Spleen (tissue), 13 donors: ENCODE measurements at places on chromosomes 5 and 9.

DNA sequence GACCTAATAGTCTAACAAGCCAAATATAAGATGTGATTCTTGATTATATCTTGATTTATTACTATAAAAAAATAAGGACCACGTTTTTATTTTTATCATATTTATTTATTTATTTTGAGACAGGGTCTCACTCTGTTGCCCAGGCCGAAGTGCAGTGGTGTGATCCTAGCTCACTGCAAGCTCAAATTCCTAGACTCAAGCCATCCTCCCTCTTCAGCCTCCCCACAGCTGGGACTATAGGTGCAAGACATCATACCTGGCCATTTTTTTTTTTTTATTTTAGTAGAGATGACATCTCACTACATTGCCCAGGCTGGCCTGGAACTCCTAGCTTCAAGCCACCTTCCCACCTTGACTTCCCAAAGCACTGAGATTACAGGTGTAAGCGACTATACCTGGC is 61.0 kb upstream of the LARP1 start:
- DNase-seq: no peak

DNA sequence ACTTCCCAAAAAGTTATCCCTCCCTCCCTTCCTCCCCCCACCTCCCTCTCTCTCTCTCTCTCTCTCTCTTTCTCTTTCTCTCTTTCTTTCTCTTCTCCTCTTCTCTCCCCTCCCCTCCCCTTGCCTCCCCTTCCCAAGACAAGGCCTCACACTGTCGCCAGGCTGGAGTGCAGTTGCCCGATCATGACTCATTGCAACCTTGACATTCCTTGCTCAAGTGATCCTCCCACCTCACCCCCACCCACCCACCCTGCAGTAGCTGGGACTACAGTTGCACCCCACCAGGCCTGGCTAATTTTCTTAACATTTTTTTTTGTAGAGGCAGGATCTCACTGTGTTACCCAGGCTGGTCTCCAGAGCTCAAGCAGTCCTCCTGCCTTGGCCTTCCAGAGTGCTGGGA is 32.8 kb downstream of the VPS13A start:
- DNase-seq: no peak

- peak; percentile 21 for DNase-seq
Measured at GRCh38 chr9:134182554-134183085, 18.3 kb upstream of the RNU6ATAC start.

DNA sequence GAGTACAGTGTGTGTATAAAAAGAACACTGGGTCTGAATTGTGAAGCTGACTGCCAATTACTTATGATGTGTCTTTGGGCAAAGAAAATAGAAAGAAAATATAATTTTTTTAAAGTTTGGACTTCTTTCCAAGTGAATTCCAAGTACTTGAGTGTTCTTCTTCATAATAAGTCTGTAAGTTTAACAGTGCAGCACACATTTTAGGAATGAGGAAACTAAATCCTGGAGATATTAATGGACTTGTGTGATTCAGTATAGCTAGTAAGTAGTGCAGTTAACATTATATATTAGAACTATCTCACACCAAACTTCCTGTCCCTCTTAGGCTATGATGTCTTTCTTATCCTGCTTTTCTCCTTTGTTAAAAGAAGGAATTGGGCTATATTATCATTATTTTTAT is 1953.8 kb downstream of the MAT2B start:
- DNase-seq: no peak

DNA sequence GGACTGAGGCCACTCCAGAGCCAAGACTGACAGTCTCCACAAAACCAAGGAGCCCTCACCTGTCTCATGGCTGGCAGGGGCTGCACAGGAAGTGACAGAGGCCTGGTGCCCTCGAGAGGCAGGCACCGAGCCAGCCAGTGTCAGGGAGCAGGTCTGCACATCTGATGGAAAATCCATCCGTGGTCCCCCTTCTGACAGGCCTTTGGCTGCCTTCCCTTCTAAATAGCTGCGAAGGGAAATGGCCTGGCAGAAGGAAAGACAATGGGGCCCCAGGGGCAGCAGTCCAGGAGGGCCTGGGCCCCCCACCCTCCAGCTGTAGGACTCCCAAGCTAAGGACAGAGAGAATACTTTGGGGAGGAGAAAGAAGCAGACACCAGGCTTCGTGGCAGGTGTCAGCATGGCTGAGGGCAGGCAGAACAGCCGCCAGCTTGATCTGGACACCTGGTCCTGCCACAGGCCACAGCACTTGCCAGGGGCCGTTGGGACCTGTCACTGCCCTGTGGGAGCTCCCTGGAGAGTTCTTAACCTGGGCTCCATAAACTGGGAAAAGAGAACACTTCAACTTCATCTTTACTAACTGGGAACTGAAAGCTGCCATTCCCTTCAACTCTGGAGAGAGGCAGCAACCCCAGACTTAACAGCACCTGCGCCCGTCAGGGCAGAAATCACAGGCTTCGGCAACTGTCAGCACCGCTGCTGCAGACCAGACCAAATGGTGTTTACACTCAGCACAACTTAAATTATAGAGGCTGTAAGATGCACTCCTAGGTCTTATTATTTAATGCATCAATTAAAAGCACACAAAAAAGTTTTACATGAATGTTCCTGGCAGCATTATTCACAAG is 22.0 kb downstream of the ADAMTS2 start:
- DNase-seq: peak; percentile 57

- no peak for DNase-seq
Measured at GRCh38 chr5:71828291-71829040, 109.4 kb downstream of the CARTPT start.

DNA sequence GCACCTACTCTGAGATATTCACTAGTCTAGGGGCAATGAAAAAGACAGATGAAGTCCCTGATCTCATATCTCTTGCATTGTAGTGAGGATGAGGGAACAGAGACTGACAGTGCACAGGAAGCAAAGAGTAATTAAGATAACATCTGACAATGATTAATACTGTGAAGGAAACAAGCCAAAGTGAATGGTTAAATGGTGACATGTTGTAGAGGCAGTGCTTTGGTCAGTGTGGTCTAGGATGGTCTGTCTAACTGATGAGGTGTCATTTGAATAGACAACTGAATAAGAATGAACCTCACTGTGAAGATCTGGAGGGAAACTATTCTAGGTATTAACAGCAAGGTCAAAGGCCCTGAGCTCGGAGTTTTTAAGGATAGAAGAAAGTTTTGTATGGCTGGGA is 333.3 kb upstream of the GRIA1 start:
- DNase-seq: no peak

DNA sequence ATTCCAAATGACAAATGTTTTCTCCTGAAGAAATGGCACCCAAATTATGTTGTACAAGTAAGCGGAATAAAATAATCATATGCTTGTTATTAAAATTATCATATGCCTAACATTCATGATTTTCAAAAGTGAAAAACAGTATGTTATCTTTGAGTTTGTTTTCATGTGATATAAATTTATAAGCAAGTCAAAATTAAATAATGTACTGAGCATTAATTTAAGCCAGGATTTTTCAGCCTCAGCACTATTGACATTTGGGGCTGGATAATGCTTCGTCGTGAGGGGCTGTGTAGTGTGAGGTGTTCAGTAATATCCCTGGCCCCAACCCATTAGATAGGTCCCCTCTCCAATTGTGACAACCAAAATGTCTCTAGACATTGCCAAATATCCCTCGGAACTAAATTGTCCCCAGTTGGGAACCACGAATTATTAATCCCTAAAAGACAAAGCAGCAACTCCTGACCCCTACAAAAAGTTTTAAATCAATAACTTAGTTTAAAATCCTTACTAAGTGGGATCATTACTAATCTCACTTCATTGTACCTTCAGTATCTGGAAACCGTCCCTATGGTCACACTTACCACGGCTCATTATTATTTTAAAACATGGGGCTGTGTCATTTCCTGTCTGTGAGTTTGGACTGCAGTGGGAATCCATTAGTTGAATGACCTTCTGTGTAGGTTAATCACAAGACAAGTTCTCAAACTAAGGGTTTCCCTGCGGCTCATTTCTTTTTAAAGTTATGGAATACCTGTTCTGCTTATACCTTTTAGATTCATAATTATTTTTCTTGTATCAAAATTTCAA is 1.3 kb upstream of the NNT start:
- no peak for DNase-seq

GRCh38 chr9:112409758-112410157 is 29.9 kb downstream of the HSDL2 start:
- no peak for DNase-seq

DNA sequence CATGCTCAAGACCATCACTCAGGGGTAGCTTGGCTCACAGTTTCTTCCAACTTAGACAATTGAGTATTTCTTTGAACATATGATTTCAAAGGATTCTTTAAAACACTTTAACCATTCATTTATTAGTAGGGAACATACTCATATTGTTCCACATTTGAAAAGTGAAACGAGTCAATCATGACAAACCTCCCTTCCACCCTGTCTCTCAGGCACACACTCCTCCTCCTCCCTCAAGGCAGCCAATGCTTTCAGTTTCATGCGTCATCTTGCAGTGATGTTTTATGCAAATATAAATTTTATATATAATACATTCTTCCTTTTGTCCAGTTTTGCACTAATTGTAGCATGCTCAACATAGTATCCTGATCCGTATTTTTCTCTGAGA is 126.0 kb upstream of the BOD1 start:
- DNase-seq: no peak

DNA sequence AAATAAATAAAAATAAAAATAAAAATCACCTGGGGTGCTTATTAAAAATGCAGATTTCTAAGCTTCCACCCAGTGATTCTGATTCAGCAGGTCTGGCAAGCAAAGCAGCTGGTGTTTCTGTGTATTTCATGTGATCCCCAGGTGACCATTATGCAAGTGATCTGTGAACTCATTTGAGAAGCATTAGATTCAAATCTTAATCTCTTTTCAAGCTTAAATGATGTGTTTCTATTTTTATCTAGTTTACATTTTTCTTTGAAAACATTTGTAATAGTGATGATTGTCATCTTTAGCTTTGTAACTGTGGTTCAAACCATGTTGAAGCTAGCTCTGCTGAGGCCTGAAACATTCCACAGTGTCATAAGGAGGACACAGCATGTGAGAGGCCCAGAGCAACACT is 804.8 kb upstream of the ZNF608 start:
- DNase-seq: no peak

- DNase-seq: no peak
Measured at GRCh38 chr5:102937894-102938293, 182.0 kb downstream of the GIN1 start.

- DNase-seq: no peak
Measured at GRCh38 chr5:95422838-95423237, 31.7 kb downstream of the FAM81B start.

DNA sequence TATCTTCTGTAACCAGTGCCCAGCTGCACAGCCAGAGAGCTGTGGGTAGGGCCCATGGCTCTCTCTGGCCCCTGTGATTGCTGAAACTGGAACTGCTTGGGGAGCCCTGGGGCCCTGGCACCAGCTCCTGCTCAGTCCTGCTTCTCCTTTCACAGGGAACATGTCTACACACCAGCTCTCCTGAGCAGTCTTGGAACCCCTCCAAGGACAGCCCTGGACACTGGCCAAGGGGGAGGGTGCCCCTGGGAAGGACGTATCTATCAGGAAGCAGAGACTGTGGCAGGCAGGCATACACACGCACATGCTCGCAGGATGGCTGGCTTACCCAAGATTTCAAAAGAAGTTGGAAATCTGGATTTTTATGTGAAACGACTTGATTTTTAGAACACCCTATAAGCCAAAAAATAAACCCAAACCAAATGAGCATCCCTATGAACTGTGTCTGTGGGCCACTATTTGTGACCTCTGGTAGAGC is 8.8 kb upstream of the TRAF1 start:
- peak; percentile 92 for DNase-seq

DNA sequence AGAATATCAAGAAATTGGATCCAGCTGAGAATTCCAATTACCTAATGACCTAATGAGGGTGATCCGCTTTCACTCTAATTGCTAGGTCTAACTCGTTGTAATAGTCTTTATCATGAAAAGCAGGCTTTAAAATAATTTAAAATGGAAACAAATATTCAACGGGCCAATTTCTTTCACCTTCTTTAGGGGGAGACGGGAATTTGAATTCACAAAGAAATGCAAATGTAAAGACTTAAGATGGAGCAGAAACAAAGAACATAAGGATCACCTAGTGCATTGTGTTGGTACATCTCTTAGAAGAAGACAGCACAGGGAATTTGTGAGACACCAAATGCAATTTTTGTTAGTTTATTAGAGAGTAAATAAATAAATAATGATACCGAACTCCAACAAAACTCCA is 1.5 kb upstream of the KCNN2 start:
- DNase-seq: no peak

GRCh38 chr5:79840084-79840990 is 150.7 kb downstream of the CMYA5 start:
- no peak for DNase-seq

DNA sequence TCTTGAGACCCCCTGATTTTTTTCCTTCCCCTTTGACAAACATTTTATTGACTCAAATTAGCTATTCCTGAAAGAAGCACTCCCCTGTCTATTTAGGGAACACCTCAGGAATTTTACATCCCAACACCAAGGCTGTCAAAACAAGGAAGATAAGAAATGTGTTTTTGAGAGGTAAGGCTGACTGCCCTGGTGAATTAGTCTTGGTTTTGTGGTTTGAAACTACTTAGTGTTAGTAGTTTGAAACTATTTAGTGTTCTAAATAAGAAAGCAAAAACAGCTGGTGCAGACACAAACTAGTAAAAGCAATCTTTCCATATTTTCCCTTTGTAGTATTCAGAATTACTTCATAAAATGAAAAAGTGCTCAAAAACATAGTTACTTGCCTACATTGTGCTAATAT is 120.7 kb downstream of the PCSK1 start:
- DNase-seq: no peak

DNA sequence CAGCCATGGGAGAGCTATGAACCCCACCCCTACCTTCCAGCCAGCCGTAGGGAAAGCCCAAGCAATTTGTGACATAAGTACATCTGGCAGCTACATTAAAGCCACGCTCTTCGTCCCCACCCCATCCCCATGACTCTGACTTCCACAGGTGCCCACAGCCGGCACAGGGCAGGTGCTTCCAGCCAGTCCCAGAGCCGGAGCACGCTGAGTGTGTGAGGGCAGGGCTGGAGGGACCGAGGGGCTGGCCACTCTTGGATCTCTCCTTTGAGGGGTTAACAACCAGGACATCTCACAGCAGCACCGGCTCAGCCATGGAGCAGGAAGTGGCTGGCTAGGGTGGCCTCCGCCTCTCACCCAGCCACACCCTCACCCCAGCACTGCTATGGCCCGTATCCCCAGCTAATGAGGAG is 2.4 kb upstream of the FAM78A start:
- DNase-seq: peak; percentile 86

DNA sequence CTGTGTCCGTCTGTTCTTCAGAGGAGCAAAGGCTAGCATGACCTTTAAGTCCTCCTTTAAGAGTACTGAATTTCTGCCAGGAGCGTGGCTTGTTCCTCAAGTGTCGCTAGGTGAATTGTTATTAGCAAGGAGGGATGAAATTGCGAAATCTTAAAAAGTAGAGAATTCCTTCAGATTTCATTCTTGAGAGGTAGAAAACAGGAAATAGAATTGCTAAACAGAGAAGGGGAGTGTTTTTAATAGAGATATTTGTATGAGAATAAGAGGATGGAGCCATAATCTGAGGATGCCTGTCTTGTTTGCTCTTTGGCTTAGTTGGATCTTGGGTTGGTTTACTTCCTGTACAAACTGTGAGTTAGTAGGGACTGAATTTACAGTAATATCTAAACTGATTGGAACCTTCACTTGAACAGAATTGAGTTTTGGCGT is 39.2 kb downstream of the EXOSC2 start:
- DNase-seq: no peak
